ENCODE measurements at places on chromosomes 1 and 21.
A peak's percentile ranks its signal among the peaks of the same experiment; 100 is the strongest.

- DNase-seq, result no peak
These were observed 172.8 kb downstream of the PTGER3 start for GRCh38 chr1:70874818-70875217.

DNA sequence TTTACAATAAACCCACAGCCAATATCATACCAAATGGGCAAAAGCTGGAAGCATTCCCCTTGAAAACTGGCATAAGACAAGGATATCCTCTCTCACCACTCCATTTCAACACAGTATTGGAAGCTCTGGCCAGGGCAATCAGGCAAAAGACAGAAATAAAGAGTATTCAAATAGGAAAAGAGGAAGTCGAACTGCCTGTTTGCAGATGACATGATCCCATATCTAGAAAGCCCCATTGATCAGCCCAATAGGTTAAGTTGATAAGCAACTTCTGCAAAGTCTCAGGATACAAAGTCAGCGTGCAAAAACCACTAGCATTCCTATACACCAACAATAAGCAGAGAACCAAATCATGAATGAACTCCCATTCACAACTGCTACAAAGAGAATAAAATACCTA lies 235.5 kb downstream of the DPYD start:
- no peak for DNase-seq

GRCh38 chr1:154154534-154155191 lies at the start of gene NUP210L:
NUP210L (minus strand) TSS chr1:154155073.
- no peak for DNase-seq

GRCh38 chr1:9195651-9196050 lies 38.9 kb upstream of the H6PD start:
- no peak for DNase-seq

DNA sequence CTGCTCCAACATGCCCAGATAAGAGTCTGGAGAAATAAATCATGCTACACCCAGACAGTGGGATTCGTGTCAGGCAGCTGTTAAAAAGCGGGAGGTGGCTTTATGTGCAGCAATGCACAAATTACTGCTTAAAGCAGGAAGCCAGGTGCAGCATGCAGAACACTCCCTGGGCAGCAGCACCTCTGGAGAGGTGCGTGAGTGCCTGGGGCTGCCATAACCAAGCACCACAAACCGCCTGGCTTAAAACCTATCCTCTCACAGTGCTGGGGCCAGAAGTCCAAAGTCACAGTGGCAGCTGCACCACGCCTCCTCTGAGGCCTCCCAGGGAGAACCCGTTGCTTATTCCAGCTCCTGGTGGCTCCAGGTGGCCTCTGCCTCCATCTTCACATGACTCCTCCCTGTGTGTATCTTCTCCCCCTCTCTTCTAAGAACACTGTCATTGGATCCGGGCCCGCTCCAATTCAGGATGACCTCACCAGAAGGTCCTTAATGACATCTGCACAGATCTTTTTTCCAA lies 115.6 kb downstream of the SIK1 start:
- peak; percentile 74 for DNase-seq

DNA sequence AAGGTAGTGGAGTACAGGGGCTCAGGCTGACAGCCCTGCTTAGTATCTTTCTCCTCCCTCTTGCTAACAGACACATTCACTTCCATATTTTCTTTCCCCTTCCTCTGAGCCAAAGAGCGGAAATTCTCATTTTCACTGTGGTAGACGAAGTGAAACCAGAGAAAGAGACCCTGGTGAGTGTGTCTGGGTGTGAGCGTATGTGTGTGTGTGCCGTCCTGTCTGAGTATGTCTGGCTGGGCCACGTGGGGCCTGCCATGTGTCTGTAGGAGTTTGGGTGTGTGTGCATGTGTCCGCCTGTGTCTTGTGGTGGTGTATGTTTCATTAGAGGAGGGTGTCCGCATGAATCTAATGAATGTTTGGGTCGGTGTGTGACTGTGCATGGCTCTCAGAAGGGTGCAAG lies 1.7 kb downstream of the COL8A2 start:
- no peak for DNase-seq

DNA sequence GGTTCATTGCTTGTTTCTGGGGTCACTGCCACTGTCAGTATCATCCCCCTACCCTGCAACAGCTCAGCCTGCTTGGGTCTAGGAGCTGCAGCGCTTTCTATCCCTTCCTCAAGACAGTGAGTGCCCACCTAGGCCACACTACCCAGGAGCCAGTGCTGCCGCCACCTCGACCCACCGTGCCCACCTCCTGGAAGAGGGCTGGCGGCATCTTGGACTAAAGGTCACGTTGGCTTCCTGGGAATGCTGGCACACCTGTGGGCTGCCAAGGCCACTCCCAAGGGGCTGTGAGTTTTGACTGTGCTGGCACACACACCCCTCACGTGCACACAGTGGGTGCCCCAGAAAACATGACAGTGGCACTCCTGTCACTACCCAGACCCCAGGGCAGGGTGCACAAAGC lies 22.1 kb downstream of the CRYAA start:
- no peak for DNase-seq

DNA sequence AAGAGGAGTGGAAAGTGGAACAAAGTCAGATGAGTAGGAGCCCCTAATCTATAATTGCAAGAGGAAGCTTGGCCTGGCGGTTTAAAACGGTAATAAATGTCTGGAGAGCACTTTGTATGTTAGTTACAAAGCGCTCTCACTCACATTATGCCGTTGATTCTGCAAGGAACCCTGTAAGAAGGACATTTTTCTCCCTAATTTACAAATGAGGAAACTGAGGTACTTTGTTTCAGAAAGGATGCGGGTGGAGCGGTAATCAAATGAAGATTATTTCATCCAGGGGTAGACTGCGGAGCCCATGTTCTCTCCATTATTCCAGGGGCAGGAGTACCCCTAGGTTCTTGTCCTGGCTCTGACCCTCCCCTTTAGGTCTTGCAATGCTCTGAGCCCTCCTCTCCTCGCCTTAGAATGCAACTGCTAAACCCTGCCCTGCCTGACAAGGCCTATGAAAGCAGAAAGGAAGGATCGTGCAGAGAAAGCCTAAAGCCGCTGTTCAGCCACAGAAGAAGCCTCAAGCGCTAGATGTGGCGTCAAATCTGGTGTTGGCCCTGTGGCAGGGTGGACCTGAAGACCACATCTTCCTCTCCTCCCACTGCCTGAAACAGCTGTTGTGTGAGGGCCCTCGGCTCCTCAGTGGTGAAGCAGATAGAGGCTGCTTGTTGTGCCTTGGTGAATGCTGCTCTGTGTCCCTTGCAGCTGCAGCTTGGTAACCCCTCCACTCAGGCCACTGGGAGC lies 588 bp upstream of the PACC1 start:
- DNase-seq, result no peak

DNA sequence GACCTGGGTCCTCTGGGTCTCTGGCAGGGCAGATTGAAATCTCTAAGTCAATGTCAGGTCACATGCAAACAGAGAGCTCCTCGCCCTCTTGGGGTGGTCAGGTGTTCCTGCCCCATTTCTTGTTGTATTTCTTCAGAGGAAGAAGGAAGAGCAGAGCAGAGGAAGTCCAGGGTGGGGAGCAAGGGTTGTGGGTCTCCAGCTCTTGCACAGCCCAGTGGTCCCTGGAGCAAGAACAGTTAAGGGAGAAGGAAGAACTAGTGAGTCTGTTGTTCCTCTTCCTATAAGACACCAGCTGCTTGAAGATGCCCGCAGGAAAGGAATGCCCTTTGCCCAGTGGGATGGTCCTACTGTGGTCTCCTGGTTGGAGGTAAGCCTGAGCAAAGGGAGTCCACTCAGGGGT lies 26.3 kb downstream of the MYOG start:
- no peak for DNase-seq

- no peak for DNase-seq
These were observed 109.0 kb upstream of the ESRRG start for GRCh38 chr1:216832192-216832591.

DNA sequence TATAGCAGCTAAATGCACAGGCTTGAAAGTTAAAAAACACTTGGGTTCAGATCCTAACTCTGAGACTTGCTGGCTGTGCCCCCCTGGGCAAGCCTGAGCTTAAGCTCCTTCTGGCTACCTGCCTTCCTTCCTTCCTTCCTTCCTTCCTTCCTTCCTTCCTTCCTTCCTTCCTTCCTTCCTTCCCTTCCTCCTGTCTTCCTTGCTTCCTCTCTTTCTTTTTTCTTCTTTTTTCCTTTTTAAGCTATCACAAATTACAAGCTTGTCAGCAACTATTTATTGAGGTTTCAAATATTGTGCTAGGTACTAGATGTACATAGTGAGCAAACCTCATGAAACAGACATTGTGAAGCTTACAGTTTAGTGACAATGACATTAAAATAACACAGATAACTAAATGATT lies 15.1 kb downstream of the SGIP1 start:
- no peak for DNase-seq

DNA sequence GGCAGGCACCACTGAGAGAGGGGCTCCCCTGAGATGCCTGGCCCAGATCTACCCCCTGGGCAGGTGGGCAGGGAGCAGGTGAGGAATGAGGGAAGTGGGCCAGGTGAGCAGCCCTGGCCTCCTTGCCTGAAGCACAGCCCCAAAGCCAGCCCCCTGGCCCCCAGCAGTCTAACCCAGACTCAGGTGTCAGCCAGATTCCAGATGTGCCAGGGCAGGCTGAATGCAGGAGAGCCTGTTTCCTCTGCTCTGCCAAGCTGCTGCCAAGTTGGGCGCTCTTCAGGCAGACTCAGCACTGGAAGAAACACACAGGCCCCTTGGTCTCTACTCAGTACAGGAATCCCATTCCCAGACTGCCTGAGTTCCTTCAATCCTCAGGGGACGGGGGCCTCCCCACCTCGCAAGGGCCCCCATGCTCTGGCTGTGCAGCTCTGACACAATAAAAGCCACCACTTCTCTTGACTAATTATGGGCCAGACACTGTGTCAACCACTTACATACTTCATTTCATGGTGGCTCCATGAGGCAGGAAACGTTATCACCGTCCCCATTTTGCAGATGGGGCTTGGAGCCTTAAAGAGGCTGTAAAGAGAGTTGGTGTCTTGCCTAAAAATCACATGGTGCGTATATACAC lies 20.4 kb downstream of the ARHGEF19 start:
- no peak for DNase-seq

DNA sequence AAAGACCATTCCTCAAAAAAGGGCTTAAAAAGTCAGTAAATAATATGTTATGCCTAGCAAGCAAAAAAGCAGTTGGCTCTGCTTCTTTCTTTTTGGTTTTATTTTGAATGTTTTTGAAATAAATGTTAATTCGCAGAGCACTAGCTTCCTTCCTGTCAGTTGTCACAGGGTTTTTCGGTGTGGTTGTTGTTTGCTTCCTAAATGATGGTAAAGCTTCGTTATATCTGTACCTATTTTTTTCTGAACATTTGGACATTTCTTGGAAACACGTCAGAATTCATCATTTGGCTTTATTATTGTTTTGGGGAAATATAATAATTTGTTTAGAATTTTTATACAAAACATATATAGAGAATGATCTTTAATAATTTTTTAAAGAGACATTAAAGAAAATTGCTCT lies 351.9 kb upstream of the SGIP1 start:
- no peak for DNase-seq

DNA sequence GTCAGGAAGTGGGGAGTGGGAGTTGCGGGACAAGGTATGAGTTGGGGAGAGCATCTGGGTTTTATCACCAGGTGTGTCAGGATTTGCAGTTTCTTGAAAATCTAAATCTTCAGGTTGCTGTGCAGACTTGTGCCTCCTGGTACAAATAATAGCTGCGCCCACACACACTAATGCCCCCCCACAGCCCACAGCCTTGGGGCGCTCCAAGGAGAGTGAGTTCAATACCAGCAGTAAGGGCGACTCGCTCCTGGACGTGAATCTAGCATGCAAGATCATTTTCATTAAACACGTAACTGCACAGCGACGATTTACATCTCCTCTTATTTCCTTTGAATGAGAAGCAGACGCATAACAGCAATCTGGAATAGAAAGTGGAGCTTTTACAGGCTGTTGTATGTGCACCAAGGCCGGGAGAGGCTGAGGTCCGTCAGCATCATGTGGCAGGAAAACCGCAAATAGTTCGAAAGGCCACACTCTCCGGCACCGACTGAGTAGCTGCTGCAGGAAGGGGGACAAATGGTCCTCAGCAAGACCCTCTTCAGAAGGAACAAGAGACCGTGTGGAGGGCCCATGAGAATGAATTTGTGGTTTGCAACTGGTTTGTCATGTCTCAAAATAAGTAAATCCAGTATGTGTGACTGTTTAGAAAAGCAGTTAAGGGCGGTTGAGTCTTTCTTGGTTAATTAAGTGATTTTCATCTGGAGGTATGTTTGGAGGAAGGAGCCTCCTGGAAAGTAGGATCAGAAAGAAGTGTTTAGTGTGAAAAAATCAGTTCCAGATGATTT lies 439.5 kb downstream of the SMYD3 start:
- no peak for DNase-seq

GRCh38 chr1:69492286-69492685 lies 75.4 kb upstream of the LRRC7 start:
- no peak for DNase-seq

- DNase-seq, result no peak
These were observed 9.6 kb upstream of the ECE1 start for GRCh38 chr1:21299780-21300395.

DNA sequence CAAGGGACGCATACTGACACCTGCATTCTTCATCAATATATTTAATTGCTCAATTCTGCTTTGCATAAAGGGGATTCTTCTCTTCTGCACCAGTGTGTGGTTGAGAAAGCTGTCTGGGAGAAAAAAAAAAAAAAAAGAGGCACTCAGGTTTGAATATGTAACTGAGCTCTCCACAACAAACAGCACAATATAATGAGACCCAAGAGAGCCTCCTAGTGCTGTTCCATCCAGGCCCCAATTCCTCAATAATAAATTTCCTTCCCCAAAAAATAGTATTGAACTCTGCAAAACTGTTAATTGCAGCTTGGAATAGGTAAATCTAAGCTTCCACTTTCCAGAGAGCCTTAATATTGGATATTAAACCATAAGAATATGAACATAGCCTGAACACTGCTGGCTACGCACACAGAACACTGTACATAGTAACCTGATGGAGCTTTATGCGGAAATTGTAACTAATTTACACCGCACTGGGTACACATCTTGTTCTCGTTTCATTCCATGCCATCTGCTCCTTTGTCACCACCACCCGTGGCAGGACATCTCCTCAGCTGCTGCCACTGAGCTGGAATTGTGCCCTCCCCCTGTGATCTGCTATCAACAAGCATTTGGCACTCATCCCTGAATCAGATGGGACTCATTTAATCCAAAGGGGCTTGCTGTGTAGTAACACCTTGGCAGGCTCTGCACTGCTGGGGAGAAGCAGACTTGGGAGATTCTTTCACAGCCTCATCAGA lies 272.0 kb downstream of the HHIPL2 start:
- DNase-seq, result peak; percentile 2

DNA sequence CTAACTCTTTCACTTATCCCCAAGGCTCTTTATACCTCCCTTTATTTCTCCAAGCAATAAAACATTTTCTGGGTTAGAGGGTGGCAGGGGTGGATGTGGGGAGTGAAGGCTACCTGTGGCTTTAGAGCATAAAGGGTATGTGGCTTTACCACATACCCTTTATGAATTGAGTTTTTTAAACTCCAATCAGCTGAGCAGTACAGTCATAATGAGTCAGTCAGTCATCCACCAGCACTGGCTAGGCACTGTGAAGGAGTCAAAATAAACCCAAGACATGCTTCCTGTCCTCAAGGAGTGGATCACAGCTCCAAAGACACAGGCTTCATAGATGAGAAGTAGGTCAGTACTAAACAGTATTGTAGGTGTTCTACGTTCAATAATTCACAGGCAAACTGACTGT lies 2.6 kb upstream of the TDRD10 start:
- DNase-seq, result no peak

GRCh38 chr1:36658838-36659237 lies 176.1 kb upstream of the CSF3R start:
- no peak for DNase-seq
